ENCODE measurements at places on chromosomes 2 and 18.

DNA sequence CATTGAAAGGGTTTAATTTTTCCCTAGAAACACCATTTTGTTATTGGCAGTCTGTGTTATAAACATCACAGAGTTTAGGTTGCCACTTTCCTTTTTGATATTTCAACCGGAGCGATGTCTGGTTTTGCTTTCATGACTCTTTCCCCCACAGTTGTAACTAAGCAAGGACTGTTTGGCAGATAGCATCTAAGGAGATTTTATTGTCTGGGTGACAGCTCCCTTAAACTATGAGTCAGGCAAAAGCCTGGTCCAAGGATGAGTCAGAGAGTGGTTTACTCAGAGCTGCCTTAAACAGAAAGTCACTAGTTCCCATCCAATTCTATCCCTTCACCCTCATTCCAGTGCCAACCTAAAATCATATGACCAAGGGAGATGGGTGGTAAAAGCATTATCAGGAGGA, 341.6 kb upstream of the VWC2L start:
- peak; percentile 73 for DNase-seq

DNA sequence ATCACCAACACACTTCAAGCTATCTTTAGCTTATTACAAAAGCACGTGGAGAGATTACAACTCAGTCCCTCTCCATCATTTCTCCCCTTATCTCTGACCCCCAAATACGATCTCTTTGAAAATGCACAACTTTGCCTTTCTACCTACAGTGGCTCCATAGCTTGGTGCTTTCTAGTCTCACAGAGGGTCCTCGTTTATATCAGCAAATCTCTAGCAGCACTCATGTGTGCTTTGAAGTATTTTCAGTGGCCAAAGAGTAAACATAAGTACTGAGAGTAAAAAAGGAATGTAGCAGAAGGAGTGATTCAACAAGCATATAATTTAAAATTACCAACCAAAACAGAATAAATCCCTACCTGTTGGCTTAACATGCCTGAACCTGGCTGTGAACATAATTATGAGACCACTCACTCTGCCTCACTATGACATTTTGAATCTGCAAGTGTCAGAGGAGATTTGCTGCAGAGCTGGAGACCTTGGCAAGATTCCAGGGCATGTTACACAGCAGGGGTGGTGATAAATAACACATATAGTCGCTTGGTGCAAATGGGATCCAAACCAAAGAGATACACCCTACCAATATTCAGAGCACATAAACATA, 54.6 kb downstream of the LAMA3 start:
- DNase-seq: no peak

GRCh38 chr2:160214461-160215445, 14.7 kb upstream of the ITGB6 start:
- DNase-seq: peak; percentile 88

DNA sequence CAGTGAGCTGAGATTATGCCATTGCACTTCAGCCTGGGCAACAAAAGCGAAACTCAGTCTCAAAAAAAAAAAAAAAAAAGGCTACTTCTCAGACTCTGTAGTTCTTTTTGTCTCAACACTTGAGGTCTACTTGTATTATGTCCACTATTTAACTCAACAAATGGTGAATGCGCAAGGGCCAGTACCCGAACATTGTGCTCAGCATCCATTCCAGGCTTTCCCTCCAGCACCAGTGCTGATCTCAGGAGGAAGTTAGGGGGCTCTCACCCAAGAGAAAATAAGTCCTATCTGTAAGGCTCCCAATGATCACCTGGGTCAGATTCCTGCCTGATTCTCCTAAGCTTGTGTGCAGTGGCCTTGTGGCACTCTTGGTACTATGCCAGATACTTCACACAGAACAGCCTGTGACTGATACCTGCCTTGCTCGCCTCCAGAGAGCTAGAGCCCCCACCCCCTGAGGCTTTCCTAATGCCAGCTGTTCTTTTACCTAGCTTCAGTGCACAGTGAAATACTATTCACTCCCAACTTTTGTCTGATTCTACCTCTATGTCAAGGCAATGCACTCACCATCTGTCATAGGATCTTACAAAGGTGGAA, 74.9 kb downstream of the INO80D start:
- no peak for DNase-seq

GRCh38 chr2:10281891-10282290, 20.8 kb upstream of the HPCAL1 start:
- DNase-seq: no peak

- no peak for DNase-seq
These were observed 807 bp upstream of the NEU4 start for GRCh38 chr2:241808051-241808720.

GRCh38 chr2:230849633-230850357, 14.9 kb upstream of the ITM2C start:
- peak; percentile 70 for DNase-seq
